Activated T-cell treated with anti-CD3 and anti-CD28 coated beads, Interleukin-2, amount 50 U/mL, for 72 hours (primary cell): ENCODE measurements at places on chromosomes 3 and 15. TPM values are rescaled to one million over a fixed set of nuclear protein-coding genes. Genes with fewer than 3 reads are reported as not detected.

Gene HTR3E
- not detected for total RNA-seq

- no peak for DNase-seq
- no peaks in the 10 kb centered on the region for H3K27me3 ChIP-seq
- H3K27ac ChIP-seq = no peak overlapping the region
Observed at GRCh38 chr3:16990163-16990562, 105.4 kb downstream of the PLCL2 start.

Gene KLF15
- total RNA-seq = 0.44 TPM

- H3K27me3 ChIP-seq = no peaks in the 10 kb centered on the region
- H3K4me1 ChIP-seq = peaks cover 41% of the 10 kb centered on the region
- H3K36me3 ChIP-seq = peaks cover 2% of the 10 kb centered on the region
Observed at GRCh38 chr15:90550919-90551318, 21.2 kb downstream of the CRTC3 start.

GRCh38 chr3:13201851-13202250, 128.6 kb upstream of the IQSEC1 start:
- no peaks in the 10 kb centered on the region for H3K36me3 ChIP-seq
- H3K27me3 ChIP-seq = peaks cover 54% of the 10 kb centered on the region
- DNase-seq = no peak
- H3K27ac ChIP-seq = no peak overlapping the region
- no peaks in the 10 kb centered on the region for H3K4me1 ChIP-seq

Gene FRMD4B
- total RNA-seq = 40.4 TPM

Gene NRG4
- total RNA-seq = not detected

Gene PTPN23
- total RNA-seq = 38.8 TPM

Gene SNTN
- total RNA-seq = not detected

Gene CEP19
- 5.9 TPM for total RNA-seq

GRCh38 chr3:128917291-128917690, 37.9 kb downstream of the ACAD9 start:
- no peak overlapping the region for H3K4me3 ChIP-seq
- DNase-seq = no peak
- peak overlapping the region; percentile 88 for H3K27ac ChIP-seq
- peaks cover 15% of the 10 kb centered on the region for H3K4me1 ChIP-seq
- H3K27me3 ChIP-seq = no peaks in the 10 kb centered on the region

GRCh38 chr3:52345521-52346109, 29.5 kb downstream of the DNAH1 start:
- no peak for DNase-seq
- H3K4me3 ChIP-seq = no peak overlapping the region
- H3K36me3 ChIP-seq = peaks cover 2% of the 10 kb centered on the region
- no peak overlapping the region for H3K27ac ChIP-seq
- no peaks in the 10 kb centered on the region for H3K4me1 ChIP-seq

GRCh38 chr15:100168787-100169186, 173.0 kb downstream of the ADAMTS17 start:
- H3K27ac ChIP-seq = no peak overlapping the region
- peaks cover 2% of the 10 kb centered on the region for H3K36me3 ChIP-seq
- H3K27me3 ChIP-seq = no peaks in the 10 kb centered on the region
- DNase-seq = no peak

GRCh38 chr3:106534206-106534605, 665.4 kb upstream of the CBLB start:
- H3K27me3 ChIP-seq = peaks cover 6% of the 10 kb centered on the region
- peaks cover 27% of the 10 kb centered on the region for H3K4me1 ChIP-seq
- H3K4me3 ChIP-seq = peak overlapping the region; percentile 7

GRCh38 chr3:94114666-94115065, 51.8 kb downstream of the NSUN3 start:
- no peak overlapping the region for H3K4me3 ChIP-seq
- no peaks in the 10 kb centered on the region for H3K27me3 ChIP-seq
- H3K36me3 ChIP-seq = no peaks in the 10 kb centered on the region

Gene WDR76
- 76.3 TPM for total RNA-seq

DNA sequence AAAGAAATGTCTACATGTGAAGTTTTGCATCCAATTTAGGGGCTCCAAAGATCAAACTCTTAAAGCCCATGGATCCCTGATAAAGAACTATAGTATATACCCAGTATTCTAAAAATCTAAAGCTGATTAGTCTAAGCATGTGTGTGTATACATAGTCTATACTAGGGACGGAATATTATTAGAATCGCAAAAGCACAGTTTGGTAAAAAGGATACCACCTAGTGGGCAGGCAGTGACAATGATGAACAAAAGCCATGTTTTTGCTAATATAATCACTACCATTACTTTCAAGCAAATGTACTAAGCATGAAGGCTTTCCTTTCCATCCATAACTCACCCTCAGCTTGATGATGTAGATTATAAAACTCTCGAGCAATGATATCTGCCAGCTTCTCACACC, 16.5 kb downstream of the POLQ start:
- H3K36me3 ChIP-seq = peaks cover 29% of the 10 kb centered on the region
- no peak for DNase-seq
- H3K27ac ChIP-seq = no peak overlapping the region
- no peaks in the 10 kb centered on the region for H3K4me1 ChIP-seq
- no peaks in the 10 kb centered on the region for H3K27me3 ChIP-seq

Gene SLC12A1
- total RNA-seq = not detected

DNA sequence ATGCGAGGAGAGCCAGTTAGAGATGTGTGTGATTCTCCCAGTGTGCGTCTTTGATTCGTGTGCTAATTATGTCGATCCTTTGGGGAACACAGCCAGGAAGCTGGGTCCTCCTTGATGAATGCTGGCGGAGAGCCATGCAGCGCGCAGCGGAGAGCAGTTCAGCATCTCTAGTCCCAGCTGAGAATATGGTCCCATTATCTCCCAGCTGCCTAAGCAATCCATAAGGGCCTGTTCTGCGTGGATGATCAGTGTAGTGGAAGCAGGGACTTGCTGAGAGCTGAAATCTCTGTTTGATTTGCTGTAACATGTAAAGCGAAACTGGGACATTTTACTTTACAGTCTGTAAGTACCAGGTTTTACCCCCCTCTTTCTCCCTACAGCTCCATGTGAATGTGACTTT, 412.7 kb downstream of the CNTN4 start:
- H3K36me3 ChIP-seq = no peaks in the 10 kb centered on the region
- no peak overlapping the region for H3K4me3 ChIP-seq
- H3K27ac ChIP-seq = no peak overlapping the region

Gene ARRDC4
- 1.5 TPM for total RNA-seq

Gene SQOR
- total RNA-seq = 108 TPM

DNA sequence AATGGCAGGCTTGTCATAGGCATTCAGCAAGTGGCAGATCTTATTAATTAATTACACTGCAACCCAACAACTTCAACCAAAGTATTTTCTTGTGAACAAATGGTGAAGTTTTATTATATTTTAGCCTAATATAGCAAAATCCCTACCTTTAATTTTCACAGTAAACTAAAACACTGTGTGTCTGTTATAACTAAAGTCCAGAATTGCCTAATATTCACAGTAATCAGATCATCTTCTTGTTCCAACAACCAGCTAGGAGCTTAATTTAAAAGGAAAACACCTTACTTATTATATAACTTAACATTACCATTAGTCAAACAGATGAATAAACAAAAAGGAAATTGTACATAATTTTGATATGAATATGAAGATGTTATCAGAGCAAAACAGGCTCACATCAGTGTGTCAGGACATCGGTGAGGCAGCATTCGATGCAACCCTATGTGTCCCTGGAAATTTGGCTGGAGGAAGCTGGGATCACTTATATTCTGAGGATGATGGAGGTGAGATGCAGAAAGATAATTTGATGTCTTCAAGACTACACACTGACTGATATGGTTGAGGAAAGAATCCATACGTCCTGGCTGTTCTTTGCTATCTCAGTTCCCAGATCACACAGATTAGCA, 189.3 kb upstream of the EIF1B start:
- H3K27me3 ChIP-seq = peaks cover 8% of the 10 kb centered on the region
- no peak for DNase-seq
- H3K4me3 ChIP-seq = no peak overlapping the region

Gene TMIE
- total RNA-seq = 1.2 TPM

DNA sequence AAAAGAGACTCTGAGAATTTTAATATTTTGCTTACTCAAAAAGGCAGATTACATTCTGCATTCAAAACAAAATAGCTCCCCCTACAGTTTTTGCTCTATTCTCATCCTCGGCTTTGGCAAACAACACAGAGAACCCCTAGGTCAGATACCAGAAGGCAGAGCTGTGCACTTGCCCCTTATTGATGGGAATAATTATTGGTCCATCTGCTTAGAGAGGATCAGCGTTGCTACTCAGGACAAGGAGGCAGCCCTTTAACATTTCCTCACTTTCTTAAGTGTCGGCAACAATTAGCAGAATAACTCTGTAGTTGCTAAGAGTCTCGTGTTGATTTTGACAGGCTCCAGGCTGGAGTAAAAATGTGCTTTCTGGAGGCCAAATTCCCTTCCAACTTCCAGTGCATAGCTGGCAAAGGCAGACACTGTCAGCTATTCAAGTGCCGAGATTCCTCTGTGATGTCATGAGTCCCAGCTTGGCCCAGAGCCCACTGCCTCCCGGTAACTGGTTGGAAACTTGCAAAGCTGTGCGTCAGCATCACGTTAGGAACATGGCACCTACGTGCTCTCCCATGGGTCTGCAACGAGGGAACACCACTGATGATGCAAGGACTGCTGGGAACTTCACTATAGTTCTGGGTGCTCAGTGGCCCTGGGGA, 482.7 kb upstream of the ADAMTS9 start:
- H3K4me1 ChIP-seq = no peaks in the 10 kb centered on the region
- H3K4me3 ChIP-seq = no peak overlapping the region
- no peaks in the 10 kb centered on the region for H3K27me3 ChIP-seq
- no peak for DNase-seq
- peaks cover 2% of the 10 kb centered on the region for H3K36me3 ChIP-seq

Gene PLSCR2
- total RNA-seq = 0.34 TPM

Gene DUOXA2
- not detected for total RNA-seq

DNA sequence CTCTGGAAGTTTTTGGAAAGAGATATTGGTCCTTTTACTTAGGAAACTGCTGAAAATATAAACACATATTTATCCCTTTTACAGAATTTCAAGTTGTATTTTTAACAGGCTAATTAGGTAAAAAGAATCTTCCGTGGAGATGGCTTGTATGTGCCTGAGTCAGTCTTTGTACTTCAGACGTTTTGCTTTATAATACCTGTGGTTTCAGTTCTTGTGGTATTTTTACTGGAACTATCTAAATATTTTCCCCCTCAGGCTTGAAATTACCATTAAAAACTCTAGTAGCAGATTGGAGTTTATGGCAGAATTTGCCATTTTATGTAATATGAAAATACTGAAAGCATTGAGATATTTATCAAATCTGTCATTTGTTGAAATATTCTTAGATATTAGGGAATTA, 151.6 kb upstream of the CGNL1 start:
- H3K4me3 ChIP-seq = no peak overlapping the region
- no peaks in the 10 kb centered on the region for H3K4me1 ChIP-seq
- H3K27ac ChIP-seq = no peak overlapping the region
- DNase-seq = no peak
- H3K27me3 ChIP-seq = no peaks in the 10 kb centered on the region

Gene CALML4
- 6.0 TPM for total RNA-seq

- DNase-seq = no peak
- H3K4me1 ChIP-seq = no peaks in the 10 kb centered on the region
- no peaks in the 10 kb centered on the region for H3K27me3 ChIP-seq
- H3K36me3 ChIP-seq = no peaks in the 10 kb centered on the region
Observed at GRCh38 chr3:123618076-123618708, 33.3 kb upstream of the HACD2 start.

DNA sequence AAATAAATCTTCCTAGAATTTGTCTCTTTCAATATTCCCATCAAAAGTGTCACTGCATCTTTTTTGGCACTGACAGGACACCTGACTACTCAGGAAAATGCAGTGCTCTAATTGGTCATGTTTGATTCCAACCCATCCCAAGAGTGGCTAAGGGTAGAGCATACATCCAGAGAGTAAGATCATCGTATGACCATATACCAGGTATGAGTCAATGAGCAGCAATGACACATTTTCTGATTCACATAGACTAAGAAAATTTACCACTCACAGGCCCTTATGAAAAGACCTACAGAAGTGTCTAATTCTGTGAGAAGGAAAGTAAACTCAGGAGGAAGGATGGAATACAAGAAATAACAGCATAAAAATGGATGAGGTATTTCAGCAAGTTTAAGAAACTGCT, 434.2 kb downstream of the ZIC1 start:
- H3K4me1 ChIP-seq = no peaks in the 10 kb centered on the region
- no peak overlapping the region for H3K27ac ChIP-seq
- H3K4me3 ChIP-seq = no peak overlapping the region
- DNase-seq = no peak
- no peaks in the 10 kb centered on the region for H3K36me3 ChIP-seq
- H3K27me3 ChIP-seq = no peaks in the 10 kb centered on the region

DNA sequence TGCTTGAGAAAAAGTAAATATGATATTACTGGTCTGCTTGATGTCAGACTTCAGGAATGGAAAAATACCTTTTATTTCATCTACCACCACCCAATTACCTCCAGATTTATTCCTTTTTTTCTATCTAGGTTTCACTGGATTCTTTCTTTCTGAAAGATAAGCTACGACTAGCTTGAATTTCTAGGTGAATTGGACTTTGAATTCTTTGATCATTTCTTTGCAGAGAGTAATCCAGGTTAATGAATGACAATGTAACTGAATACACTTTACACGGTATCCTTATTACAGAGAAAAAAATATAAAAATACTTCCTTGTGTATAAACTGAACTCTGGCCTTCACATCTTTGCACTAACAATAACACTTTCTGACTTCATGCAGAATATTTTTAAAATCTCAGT, 59.5 kb upstream of the TRPC1 start:
- no peak overlapping the region for H3K4me3 ChIP-seq
- no peak for DNase-seq
- no peaks in the 10 kb centered on the region for H3K4me1 ChIP-seq
- no peak overlapping the region for H3K27ac ChIP-seq
- no peaks in the 10 kb centered on the region for H3K36me3 ChIP-seq

Gene ARL8B
- 73.6 TPM for total RNA-seq

DNA sequence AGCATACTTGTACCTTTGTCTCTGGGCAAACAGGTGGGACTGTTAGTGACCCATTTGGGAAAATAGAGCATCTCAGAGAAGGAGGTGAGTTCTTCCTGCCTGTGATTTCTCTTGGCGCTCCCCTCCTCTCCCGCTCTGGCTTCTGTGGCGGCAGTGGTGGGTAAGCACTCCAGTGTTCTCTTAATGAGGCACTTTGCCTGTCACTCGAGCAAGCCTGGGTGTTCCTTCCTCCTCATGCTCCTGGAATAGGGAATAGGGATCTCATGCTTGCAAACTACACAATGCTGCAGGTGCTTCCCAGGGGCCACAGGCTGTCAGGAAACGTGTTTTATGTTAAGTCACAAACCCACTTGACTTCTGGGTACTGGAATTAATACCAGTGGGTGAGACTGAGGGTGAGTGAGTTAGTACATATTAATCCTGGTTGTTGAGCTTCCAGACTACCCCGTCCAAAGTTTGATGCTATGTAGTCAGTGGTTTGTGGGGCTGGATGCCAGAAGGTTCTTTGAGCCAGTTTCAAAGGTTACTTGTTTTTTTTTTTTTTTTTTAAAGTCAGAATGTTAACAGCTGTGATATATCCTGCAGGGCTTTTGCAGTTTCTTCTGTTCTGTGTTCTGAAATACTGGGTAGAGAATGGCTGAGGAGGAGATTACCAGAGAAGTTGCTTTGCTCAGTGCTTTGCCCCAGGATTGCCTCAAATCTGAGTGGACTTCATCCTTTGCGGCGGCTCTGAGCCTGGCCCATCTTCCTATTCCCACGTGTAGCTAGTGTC, 30.5 kb downstream of the EDEM1 start:
- H3K27ac ChIP-seq = peak overlapping the region; percentile 32
- no peaks in the 10 kb centered on the region for H3K27me3 ChIP-seq
- H3K4me1 ChIP-seq = peaks cover 11% of the 10 kb centered on the region
- peaks cover 13% of the 10 kb centered on the region for H3K36me3 ChIP-seq

Gene FRMD5
- total RNA-seq = 0.77 TPM
